ENCODE measurements at places on chromosomes 5 and 9.

- DNase-seq: no peak
These were observed 70.7 kb downstream of the F2RL2 start for GRCh38 chr5:76552546-76552945.

GRCh38 chr5:111743988-111744387 lies 13.0 kb downstream of the NREP start:
- DNase-seq: no peak

DNA sequence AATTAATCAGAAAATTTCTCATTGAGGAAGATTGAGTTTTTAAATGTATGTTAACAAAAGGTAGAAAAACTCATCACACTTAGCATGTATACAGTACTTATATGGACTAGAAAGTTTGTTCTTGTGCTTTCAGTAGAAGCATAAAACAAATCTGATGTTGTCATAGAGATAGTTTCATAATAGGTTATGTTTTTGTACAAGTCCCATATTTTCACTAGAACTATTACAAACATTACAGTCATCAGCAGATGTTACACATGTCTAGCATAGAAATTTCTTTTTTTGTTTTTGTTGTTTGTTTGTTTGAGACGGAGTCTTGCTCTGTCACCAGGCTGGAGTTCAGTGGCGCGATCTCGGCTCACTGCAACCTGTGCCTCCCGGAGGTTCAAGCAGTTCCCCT lies 131.4 kb downstream of the COMMD10 start:
- no peak for DNase-seq

- DNase-seq: no peak
These were observed 92.7 kb downstream of the DAB2IP start for GRCh38 chr9:121744002-121744686.

- DNase-seq: no peak
These were observed 22.9 kb upstream of the CFAP95 start for GRCh38 chr9:69797675-69798074.

DNA sequence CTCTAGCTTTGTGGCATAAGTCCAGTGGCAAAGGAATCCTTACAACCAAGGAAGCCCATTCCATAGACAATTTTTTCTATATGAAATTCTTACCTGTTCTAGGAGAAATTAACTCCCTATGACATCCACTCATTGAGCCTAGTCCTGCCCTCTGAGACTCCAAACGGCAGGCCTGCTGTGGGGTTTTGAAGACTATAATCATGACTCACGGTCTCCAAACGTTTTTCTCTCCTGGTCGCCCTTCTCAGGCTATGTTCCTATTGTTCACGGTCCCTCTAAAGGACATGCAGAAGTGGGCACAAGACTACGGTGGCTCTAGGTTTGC lies 611 bp downstream of the EXOSC3 start:
- DNase-seq: no peak

- DNase-seq: no peak
These were observed 249.6 kb downstream of the FANCC start for GRCh38 chr9:95067897-95068296.

DNA sequence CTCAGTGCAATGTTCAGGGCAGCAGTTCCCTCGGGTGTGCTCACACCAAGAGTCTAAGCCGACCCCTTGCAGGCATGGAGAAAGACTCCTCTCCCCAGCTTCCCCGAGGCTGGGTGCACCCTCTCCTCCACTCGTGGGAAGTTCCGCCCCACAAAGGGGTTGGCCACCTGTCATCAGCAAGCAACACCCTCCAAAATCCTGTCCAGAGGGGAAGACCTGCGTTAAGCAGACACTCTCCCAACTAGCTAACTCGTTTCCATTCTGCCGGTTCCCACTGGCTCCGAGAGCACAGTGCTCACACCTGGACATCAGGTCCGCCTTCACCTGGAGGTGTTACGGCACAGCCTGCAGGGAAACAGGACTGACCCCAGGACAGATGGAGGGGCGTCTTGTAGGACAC lies 117.9 kb upstream of the IRX4 start:
- DNase-seq: no peak

Measured in activated CD4-positive, alpha-beta T cell treated with anti-CD3 and anti-CD28 coated beads for 1 hour (primary cell).